Stimulated activated naive B cell treated with anti-CD40 and anti-IgM and Interleukin-4, amounts not matched to agents 10 μg/mL and 1 μg/mL and 100 μg/mL, for 72 hours (primary cell): ENCODE measurements at places on chromosomes 2 and 18.
A peak's percentile ranks its signal among the peaks of the same experiment; 100 is the strongest.

- DNase-seq, result no peak
These were observed 79.8 kb upstream of the SESTD1 start for GRCh38 chr2:179344280-179344964.

DNA sequence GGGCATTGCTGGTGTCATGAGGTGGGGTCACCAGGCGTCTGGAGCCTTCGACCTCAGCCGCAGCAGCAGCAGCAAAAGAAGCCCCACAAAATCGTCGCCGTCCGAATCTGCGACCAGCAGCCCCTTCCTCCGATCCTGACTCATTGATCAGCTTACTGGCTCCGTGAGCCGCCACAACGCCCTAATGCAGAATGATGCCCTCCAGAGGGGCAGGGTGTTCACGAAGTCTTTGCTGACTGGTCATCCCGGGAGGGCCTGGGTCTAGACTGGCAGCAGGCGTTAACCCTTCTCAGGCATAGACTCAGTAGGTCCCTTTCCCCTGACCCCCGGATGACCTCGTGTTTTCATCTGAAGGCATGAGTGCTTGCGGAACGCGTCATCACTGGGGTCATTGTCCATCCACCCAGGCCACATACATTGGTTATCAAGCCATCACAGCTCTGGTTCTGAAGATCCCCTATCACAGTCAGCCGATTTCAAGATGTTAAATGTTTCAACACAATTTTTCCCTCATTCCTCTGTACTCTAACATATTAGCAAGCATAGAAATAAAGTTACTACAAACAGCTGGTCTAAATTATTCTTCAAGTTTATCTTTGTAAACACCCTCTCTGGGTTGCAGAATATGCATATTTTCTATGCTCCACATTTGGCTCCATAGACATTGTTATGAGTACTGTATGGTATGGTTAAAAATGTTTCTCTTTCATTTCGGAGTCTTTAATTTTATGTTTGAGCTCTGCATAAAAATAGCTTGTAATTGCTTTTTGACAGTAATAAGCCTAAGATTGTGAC lies 83.3 kb upstream of the SALL3 start:
- no peak for DNase-seq

GRCh38 chr2:127514076-127514475 lies 12.2 kb downstream of the IWS1 start:
- no peak for DNase-seq

DNA sequence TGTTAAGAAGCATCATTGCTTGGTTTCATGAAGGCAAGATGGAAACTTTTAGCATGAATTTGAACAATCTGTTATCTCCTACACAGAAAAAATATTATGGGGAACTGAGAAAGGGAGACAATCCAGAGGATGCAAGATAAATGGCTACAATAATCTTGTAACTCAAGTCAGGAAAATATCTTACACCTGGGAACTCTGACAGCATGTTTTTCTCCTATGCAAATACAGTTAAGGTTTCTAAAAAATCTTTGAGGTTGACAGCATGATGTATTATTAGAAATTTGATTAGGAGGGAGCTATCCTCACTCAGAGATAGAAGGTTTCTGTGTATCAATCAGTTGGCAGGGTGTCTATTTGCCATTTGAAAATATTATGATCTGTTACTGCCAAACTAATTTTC lies 75.6 kb downstream of the GPD2 start:
- no peak for DNase-seq

GRCh38 chr2:229084447-229084846 lies 186.6 kb downstream of the PID1 start:
- no peak for DNase-seq

GRCh38 chr18:37586656-37587225 lies 21.1 kb upstream of the CELF4 start:
- no peak for DNase-seq

- DNase-seq, result peak; percentile 58
These were observed 55.9 kb upstream of the CTLA4 start for GRCh38 chr2:203811491-203812221.

GRCh38 chr2:214624166-214624760 lies 185.2 kb downstream of the BARD1 start:
- no peak for DNase-seq

DNA sequence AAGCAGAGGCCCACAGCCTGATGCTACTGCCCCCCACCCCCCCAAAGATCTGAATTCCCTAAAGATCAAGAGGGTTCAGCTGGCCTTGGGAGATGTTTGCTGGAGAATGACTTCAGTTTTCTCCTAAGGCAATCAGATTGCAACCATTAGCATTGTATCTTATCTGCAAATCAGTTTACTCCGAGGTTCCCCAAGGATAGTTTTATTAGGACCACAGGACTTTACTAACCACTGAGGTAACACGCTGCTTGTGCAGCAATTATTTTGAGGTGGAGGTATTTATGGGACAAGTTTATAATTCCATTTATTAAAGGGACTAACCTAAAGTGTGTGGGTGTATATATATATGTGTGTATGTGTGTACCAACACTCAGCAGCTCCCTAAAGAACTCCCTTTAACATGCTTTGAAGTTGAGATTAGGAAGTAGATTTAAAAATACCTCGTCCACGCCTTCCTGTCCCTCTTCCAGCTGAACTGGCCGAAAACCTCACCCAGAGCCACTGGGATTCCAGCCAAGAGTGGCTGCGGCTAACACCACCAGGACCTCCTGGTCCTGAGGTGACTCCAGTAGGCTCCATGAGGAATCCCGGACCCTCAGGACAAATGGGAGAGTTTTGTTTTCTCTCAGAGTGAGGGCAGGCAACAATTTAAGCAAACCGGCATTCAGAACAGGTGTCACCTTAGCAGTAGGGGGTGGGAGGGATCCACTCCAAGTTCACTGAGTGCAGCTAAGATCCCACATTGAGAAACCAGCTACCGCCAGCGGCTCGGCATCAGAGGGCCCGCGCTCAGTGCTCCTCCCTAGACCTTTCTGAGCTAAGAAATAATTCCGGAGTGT lies 3.0 kb upstream of the DLX1 start:
- no peak for DNase-seq

GRCh38 chr18:29531746-29532145 lies 1354.8 kb upstream of the CDH2 start:
- no peak for DNase-seq

- no peak for DNase-seq
These were observed 119.2 kb downstream of the MYO5B start for GRCh38 chr18:50075772-50076171.

- no peak for DNase-seq
These were observed 287.5 kb upstream of the VRK2 start for GRCh38 chr2:57759131-57759530.
